Stomach (tissue), 19 donors: ENCODE measurements at places on chromosomes 2 and 18. TPM values are rescaled to one million over a fixed set of nuclear protein-coding genes. Genes with fewer than 3 reads are reported as not detected.

GRCh38 chr18:55487997-55488396, 100.0 kb downstream of the TCF4 start:
- no peak for DNase-seq

GRCh38 chr18:63336366-63337099, 17.0 kb upstream of the BCL2 start:
- no peak for DNase-seq

DNA sequence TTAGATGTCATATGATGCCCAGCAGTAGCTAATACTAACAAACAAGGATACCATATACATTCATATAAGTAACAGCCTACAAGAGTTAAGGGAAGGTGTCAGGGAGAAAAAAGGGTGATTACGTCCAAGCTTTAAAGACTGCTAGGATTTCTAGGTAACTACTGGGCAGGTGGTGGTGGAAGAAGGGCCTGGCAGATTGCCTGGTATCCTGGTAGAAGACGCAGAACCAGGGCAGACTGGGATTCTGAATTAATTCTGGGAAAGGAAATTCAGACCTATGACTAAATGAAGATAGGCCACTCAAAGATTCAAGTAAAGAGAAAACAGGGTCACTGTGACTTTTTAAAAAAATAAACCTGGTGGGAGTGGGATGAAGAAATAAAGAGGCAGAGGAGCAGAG, 31.9 kb downstream of the NDUFA10 start:
- no peak for DNase-seq

The CCDC68 gene
- 7.1 TPM for total RNA-seq

DNA sequence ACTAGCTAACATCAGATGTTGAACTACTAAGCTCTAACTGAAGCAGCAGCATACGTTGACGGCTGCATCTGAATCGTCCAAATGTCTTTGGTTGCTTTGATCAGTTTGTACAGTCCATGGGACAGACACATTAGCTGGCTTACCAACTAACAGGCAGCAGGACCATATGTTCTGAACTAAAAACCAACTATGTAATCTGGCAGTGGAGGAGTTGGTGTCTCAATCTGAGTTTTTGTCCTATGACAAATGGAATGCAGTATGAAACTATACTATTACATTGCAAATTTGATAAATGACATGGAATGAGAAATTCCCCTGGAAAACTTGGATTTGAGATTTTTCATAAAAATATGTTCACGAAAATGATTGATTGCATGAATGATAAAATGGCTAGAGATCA, 79.5 kb downstream of the EPHA4 start:
- no peak for DNase-seq

The COL5A2 gene
- total RNA-seq = 95.3 TPM

- no peak for DNase-seq
These were observed 494.8 kb downstream of the RIT2 start for GRCh38 chr18:42620657-42621056.

GRCh38 chr18:36419900-36420531, 122.5 kb downstream of the FHOD3 start:
- no peak for DNase-seq

- no peak for DNase-seq
These were observed 474.9 kb downstream of the NRXN1 start for GRCh38 chr2:50556934-50557575.

DNA sequence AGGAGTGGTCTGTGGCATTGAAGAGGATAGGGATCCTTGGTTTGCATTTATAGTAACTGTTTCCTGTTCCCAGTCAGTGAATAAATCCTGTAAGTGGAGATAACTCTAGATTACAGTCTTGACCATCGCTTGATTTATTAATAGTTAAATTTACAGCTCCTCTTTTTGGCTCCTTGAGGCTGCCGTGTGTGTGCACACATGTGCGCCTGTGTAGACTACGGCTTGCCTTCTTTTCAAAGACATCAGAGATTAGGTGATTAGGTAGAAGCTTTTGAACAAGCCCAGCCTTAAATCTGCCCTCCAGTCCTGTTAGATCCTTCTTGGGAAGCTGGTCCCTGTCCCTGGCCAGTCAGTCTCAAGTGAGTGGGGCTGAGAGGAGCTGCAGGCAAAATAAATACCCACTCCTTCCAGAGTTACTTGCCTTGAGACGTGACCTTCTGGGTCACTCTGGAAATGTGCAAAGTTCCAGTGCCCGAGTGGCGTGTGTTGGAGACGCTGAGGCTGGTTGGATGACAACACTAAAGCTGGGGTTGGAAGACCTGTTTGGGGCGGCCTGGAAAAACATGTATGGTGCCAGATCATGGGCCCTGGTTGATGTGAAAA, 32.0 kb downstream of the TCF7L1 start:
- DNase-seq = no peak

DNA sequence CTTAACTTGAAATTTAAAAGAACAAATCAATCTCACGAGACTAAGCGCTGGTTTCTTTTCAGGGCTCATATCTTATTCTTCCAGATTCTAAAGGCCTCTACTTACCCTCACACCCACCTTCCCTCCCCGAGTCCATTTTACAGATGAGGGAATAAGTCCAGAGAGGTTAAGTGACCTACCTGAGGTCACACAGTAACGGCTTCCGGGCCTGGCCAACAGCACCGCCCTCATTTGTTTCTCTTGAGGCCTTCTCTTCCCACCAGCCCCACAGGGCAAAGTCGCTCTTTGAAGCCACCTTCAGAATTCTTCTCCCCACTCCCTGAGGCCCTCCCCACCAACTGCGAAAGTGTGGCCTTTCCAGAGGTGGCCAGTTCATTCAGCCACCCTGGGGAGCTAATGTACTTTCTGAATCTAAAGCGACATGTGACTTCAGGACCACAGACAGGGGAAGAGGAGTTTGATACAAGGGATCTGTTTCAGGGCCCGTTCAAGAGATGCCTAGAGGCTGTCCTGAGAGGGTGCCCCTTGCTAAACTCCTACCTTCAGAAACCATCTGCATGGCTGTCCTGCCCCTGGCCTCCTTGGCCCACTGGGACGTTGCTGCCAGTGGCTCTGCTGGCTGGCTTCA, 275.3 kb downstream of the HAUS1 start:
- DNase-seq = no peak

The CTAGE1 gene
- total RNA-seq = not detected

DNA sequence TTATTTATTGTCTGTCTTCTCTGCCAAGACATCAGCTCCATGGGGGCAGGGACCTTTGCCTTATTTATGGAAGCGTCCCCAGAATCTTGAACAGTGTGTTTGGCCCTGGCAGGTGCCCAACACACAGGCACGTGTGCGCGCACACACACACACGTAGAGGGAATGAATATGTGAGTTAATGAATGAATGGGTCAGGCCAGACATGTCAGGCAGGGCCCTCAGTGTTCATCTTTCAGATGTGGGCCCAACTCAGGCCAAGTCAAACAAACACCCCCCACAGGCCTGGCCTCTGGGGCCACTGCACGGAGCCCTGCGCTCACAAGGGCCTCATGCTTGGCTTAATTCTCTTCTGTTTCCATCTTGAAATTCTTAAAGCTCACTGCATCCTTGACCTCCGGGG, 54.1 kb downstream of the DYSF start:
- no peak for DNase-seq

DNA sequence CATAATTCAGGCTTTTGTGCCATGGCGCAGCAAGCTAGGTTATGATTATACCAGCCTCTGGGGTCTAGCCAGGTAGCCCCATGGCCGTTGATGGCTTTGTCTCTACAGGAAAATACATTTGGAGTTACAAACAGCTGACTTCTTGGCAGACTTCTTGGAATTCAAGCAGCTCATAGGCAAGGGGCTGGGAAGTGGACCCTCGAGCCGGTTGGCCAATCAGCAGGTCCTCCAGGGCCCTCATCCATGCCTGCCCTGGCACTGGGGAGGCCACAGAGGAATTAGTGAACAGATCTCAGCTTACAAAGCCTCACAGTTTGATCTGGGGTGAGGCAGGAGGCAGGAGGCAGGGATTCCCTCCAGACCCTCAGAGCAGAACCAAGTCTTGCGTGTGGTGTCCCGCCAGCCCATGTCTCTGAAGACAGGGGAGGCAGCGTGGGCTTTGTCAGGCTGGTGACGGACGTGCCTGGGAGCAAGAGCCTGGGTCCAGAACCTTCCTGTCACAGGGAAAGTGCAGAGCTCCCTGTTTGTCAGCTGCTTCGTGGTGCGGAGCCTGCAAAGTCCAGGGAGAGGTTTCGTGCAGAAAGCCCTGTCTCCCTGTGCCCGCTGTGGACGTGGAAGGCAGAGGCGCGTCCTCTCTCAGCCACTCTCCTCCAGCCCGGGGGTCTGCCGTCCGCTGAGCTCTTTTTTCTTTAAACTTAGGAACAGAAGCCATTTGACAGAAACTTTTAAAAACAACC, 131.7 kb downstream of the KLHL29 start:
- DNase-seq = no peak

DNA sequence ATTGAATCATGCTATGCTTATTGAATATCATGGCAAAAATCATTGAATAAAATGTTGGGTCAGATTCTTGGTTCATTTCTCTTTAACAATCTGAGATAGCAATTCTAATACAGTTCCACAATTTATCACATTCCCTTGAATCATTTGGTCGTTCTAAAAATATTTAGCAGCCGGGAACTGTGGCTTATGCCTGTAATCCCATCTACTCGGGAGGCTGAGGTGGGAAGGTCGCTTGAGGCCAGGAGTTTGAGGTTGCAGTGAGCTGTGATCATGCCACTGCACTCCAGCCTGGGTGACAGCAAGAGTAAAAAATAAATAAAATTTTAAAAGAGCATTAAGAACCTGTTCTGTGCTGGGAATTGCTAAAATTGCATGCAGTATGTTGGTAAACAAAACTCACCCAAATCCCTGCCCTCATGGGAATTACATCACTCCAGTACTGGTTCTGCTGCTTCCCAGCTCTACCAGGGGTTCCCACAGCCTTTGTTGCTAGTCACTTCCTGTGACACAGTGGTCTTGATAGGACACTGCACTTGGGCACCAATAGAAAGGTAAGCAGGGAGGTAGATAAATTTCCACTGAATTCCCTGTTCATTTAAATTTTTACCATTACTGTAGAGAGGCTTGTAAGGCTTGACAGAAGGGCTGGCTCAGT, 200.4 kb downstream of the CTNNA2 start:
- no peak for DNase-seq

GRCh38 chr18:22847867-22848451, 85.2 kb upstream of the RBBP8 start:
- DNase-seq = no peak

DNA sequence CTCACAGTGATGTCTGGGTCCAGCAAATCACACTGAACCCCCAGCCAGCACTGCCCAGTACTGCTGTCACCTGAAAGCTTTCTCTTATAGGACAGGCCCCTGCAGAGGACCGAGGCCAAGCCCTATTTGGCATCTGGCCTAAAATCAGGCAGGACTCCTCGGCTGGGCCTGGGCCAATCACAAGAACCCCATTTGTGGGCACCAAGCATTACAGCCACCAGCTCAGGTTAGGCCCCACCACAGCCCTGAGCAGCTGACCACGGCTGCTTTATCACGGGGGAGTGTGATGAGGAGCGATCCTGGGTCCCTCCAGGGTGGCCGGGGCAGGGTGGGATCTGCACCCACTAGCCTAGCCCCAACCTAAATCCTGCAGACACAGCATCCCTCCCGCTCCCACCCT, 8.2 kb downstream of the BIN1 start:
- DNase-seq = no peak
